Heart left ventricle (tissue), 16 donors: ENCODE measurements at places on chromosomes 12 and 14. TPM values are rescaled to one million over a fixed set of nuclear protein-coding genes. Genes with fewer than 3 reads are reported as not detected.
A peak's percentile ranks its signal among the peaks of the same experiment; 100 is the strongest.

Gene COCH
- 0.50 TPM for polyA plus RNA-seq

Gene RPGRIP1
- 0.14 TPM for polyA plus RNA-seq

Gene PLEKHA5
- 37.8 TPM for polyA plus RNA-seq

Gene RAB2B
- polyA plus RNA-seq: 7.0 TPM

Gene TMTC1
- polyA plus RNA-seq: 44.6 TPM

GRCh38 chr12:25764892-25765291, 193.6 kb upstream of the RASSF8 start:
- DNase-seq: no peak

DNA sequence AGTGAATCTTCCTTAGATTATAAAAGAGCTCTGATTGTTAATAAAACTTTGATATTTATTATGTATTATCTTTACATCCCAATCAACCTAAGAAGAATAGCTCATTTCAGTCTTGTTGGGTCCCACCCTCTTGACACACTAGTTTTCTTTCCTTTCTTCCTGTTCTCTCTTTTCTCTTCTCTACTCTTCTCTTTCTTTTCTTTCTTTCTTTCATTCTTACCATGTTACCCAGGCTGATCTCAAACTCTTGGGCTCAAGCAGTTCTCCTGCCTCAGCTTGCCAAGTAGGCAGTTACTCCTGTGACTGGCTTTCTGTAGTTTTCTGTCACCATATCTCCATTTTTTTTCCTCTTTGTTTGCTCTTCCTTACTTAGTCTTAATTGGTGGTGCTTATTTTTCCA, 177.8 kb downstream of the MIPOL1 start:
- DNase-seq: no peak

- no peak for DNase-seq
Observed at GRCh38 chr12:63918800-63919300, 74.3 kb downstream of the SRGAP1 start.

DNA sequence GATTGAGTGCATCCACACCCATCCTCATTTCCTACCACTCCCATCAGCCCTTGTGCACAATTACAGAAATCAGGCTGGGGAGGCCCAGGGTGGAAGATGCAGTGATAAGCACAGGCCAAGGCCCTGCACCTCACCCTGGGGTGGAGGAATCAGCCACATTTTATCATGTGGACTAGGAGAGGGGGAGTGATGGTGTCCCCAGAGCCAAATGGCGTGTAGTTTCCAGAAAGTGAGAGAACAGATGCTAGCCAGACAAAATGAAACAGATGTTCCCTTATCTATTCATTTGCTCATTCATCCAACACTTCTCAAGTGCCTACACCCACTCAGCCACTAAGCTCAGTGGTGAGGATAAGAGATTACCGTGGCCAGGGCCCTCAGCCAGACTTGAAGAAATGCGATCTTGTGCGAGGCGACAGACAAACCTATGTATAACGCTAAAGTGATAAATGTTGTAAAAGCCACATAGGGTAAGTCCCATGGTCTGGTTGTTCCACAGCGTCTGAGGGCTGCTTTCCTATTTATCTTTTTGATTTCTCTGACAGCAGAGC, 93.6 kb downstream of the STAB2 start:
- DNase-seq: peak; percentile 74

- no peak for DNase-seq
Observed at GRCh38 chr12:91732086-91732485, 413.6 kb downstream of the BTG1 start.

DNA sequence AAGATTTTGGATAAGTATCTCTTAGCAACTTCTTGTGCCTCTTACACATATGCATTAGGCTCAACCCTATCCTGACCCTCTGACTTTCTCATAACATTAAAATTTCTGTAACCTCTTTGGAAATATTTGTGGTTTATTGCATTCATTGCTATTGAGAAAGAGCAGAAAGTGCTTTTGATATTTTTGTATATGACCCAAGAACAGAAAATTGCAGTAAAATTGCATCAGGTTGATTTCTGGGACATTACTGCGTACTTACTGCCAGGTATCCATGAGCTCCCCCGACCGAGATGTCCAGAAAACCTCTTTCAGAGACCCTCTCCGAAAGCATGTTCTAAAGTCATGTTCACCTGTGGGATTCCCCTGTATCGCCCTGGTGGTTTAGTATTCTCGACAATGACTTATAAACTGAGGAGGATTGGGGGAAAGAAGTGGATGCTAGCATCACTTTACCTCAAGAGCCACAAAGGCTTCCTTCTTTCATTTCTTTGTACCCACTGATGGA, 14.5 kb upstream of the IL22 start:
- DNase-seq: no peak

DNA sequence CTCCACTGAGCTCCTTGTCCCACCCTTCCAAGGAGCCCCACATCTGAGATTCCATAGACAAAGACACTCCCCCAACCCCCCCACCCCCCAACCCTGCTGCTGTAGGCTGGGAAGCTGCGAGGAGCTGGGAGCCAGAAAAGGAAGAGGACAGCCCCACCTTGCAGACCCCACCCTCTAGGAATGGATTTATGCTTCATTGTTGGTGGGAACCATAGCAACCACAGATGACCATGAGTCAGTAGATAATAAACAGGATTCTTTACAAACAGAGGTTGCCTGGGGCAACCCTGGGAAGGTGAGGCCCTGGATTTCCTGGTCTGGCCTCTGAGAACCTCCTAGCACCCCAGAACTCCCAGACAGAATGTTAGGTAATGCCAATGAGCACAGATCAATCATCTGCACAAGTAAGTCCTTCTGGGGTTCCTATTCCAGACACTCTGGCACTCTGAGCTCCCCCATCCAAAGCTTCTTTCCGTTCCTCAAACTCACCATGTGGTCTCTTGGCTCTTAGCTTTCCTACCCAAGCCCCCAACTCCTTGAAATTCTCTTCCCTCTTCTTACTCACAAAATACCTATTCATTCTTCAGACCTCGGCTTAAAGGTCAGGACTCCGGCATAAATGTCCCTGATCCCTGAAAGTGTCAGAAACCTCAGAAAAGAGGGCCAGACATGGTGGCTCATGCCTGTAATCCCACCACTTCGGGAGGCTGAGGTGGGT, 15.2 kb upstream of the PLEKHG6 start:
- DNase-seq: peak; percentile 52

DNA sequence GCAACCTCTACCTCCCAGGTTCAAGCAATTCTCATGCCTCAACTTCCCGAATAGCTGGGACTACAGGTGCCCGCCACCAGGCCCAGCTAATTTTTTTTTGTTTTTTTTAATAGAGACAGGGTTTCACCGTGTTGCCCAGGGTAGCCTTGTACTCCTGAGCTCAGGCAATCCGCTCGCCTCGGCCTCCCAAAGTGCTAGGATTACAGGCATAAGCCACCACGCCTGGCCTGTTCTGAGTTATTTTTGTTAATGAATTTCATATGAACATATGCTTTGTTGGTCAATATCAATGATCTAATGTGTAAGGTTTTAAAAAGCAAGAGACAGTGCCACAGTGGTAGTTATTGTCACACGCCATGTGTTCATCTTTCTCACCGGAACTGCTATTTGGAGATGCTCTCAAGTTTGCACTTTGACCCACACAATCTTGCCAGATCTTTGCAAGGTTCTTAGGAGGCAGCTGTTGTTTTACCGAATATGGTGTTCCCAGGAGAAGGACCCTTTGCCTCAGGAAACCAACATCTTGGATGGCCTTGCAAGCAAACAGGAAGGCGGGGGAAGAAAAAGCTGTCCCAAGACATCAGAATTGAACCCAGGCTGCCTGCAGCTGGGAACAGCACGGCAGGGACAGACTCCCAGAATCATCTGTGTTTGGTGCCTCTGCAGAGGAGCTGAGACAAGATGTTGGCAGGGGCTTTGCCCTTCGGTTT, 30.0 kb downstream of the GALNT16 start:
- DNase-seq: peak; percentile 55

DNA sequence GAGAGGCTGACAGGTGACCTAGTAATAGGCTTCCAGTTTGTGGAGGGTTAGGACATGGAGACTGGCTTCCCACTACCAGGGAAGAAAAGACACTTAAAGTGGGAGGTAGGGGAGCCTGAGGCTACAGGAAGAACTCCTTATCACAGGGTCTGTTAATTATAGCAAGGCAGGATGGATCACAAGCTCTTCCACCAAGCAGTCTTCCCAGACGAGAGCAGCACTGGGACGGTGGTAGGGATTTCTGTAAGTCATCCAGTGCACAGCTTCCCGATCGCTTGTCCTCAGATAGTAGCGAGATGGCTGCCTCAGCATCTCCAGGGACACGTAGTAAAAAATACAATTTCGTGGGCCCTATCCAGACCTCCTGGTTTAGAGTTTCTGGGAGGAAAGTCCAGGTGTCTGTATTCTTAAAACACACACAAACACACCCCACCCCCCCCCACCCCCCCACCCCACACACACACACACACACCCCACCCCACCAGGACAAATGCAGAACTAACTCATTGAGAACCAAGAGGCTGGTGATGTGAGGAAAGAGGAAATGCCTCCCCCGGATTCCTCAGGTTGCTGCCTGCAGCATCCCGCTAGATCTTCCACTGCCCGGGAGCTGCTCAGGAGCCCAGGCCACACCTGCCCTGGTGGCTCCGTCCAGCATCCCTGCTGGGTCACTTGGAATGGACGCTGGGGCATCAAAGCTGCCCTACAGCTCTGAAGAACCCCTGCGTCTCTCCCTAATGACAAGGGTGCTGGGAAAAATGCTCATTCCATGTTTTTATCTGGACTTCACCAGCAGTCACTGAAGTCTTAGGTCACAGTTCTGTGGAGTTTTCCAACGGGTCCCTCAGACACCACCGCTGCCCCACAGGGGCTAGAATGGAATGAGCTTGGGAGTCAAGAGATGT, 307.2 kb downstream of the CACNA1C start:
- DNase-seq: no peak

DNA sequence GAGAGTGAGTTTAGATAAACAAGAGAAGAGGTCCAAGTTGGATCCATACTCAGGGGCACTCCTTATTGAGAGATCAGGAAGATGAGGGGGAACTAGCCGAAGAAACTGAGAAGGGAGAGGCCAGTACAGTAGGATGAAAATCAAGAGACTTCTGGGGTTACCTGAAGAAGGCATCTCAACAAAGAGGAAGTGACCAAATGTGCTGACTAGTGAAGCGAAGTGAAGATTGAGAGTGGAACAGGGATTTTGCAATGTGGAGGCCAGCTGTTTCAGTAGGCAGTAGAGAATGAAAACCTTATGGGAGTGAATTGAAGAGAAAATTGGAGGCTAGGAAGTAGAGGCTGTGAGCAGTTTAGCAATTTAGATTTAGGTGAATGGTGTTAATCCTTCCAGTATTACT, 153.0 kb downstream of the SYNE2 start:
- DNase-seq: no peak

DNA sequence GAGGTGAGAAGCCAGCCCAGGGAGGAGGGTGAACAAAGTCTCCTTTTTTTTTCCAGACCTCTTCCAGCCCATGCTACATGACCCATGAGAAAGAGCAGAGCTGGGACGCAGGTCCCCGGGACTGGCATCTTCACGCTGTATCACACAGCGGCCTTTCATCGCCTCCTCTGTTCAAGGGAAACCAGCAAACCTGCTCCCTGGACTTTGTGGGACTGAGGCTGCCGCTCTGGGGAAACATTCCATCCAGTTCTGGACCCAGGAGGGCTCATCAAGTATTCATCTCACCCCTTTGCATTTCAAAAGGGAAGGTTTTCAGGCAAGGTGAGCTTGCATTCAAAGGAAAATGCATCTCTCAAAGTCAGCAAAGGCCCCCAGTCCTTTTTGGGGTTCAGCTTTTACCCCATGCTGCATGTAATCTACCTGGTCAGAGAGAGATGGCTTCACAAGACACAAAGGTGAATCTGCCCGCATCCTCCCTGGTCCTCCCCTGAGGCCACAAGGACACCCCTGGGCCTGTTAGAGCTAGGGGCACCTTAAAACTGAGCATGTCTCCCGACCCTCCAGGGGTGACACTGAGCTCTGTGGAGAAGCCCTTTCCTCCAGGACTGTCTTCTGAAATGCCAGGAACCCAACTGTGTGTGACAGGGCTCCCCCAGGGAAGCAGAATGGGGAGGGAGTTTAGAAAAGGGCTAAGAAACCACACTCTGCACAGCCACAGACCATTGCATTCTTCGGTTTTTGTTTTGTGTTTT, 21.2 kb upstream of the MEG3 start:
- no peak for DNase-seq

DNA sequence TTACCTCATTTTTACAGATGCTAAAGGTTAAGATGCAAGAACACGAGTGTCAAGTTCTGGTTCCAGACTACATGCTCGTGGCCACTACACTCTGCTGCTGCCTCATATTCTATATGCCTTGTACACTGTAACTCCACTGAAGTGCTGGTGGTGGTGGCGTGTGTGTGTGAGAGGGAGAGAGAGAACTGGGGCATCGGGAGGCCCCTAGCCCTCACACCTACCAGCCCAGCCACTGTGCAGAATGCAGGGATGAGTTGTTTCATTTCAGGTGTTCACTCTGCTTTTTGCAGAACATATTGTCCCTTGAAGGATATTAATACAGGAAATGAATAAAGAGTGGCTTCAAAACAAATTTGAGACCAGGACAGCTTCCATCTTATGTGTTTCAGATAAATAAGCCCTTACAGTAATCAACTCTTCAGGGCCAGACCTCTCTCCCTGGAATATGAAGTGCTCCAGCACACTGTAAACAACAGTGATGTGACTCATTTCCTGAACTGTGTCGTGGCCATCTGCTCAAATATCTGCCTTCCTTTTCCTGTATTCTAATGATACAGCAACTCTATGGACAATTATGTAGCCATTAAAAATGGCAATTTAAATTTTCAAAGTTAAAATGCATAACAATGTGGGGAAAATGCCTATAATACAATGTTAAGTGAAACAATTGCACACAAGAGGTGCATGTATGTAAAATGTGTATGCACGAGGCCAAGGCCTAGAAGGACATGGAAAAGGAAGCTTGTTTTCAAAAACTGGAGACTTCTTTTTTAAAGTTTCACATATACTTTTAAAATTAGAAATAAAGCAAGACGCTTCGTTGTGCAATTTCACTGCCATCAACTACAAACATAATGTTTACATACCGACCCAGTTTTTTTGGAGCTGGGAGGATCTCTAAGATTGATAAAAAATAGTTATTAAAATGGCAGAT, 215.4 kb downstream of the PELI2 start:
- DNase-seq: no peak

- DNase-seq: no peak
Observed at GRCh38 chr12:100833282-100833681, 38.7 kb downstream of the ANO4 start.

DNA sequence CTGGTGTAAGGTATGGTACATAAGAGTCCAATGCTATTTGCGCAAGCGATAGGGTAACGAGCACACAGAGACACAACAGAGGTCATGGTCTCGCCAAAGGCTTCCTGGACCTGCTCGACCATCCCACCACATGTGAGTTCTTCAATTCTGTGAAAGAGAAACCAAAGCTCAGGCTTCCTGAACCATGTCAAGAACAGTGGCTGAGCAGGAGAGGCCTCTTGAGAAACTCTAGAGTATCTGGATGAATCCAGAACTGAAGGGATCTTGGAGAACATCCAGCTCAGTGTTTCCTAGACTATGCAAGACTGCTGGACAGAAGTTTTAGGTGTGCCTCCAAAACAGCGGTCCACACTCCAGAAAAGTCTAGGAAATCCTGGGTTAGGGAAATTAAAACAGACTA, 114.5 kb downstream of the TRAFD1 start:
- no peak for DNase-seq

- no peak for DNase-seq
Observed at GRCh38 chr14:104115131-104115600, 23.2 kb upstream of the KIF26A start.

GRCh38 chr14:74836251-74836960, 39.5 kb downstream of the PROX2 start:
- no peak for DNase-seq
